HTR-8/SVneo (cell line): ENCODE measurements at places on chromosomes 7 and 10.
A peak's percentile ranks its signal among the peaks of the same experiment; 100 is the strongest.

DNA sequence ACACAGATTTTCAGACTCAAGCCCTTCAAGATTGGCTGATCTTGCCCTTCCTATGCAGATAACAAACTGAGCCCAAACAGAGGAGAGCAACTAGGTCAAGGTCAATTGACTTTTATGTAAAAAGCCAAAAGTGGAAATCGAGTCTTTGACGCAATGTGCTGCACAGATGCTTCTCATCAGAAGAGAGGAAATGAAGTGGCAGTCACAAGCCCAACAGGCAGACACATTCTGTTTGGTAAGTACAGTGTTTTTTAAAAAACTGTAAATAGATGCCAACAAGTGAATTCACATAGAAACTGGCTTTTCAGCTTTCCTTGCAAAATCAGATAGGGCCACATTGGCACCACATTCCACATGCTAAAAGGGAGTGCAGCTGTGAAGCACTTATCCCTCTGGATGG is 606.6 kb downstream of the KCNMA1 start:
- DNase-seq: no peak

DNA sequence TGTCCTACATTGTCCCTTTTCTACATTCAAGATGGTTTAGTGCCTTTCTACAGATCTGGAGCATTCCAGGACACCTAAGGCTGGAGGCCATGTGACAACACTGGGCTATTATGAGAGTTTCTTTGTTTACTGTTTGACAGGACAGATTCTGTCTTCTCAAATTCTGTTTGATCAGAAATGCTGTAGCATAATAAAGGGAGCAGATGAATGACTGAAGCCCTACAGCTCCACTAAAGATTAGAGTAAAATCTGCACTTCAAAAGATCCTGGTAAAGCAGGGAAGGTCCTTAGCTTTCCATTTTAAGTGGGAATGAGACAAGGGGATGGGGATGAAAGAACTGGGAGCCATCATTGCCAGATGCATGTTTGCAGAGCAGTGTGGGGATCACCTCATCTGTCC is 38.4 kb downstream of the TMEM229A start:
- DNase-seq: no peak

GRCh38 chr10:93945819-93946218 is 47.9 kb upstream of the PLCE1 start:
- DNase-seq: no peak

GRCh38 chr7:26620352-26620751 is 244.0 kb downstream of the SKAP2 start:
- DNase-seq: no peak

DNA sequence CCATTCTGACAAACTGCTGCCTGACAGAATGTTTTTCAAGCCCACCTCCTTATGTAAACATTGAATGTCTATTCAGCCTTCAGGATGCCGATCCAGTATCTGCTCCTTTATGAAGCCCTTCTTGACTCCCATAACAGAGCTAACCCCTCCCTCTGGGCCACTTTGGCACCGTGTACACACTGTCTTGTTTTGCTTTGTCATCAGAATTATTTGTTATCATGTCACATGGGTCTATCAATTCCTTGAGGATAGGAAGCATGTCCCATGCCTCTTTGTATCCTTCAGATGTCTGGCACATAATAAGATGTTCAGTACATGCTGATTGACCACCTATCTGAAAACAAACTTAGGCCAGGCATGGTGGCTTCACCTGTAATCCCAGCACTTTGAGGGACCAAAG is 92.3 kb downstream of the PRLHR start:
- no peak for DNase-seq

- DNase-seq: no peak
Measured at GRCh38 chr7:21572331-21573313, 29.8 kb downstream of the DNAH11 start.

- DNase-seq: no peak
Measured at GRCh38 chr10:49207936-49208487, 19.8 kb upstream of the TMEM273 start.

GRCh38 chr10:102152545-102152890 is 329 bp downstream of the NOLC1 start:
- no peak for DNase-seq

- DNase-seq: no peak
Measured at GRCh38 chr10:128263891-128264688, 137.9 kb upstream of the MKI67 start.

DNA sequence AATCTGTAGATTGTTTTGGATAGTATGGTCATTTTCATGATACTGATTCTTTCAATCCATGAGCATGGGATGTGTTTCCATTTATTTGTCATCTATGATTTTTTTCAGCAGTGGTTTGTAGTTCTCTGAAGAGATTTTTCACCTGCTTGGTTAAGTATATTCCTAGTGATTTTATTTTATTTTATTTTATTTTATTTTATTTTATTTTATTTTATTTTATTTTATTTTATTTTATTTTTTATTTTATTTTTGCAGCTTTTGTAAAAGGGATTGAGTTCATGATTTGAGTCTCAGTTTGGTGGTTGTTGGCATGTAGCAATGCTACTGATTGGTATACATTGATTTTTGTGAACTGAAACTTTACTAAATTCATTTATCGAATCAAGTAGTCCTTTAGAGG is 404.2 kb downstream of the SDK1 start:
- DNase-seq: no peak

DNA sequence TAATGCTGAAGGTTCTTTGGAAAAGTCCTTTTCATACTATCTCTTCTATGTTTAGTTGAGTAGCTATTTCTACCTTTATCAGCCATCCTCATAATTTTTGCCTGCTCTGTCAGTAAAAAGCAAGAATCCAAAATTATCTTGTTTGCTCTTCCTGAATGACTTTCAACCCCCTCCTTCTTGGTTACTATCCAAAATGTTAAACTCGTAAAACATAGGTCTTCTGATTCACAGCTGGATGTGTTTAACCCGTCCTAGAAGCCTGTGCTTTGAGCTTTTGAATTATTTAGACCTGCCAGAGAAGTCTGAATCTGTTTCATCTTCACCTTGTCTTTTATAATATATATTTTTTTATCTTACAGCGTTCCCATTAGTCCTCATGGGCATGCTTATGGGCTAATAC is 136.4 kb upstream of the MDFIC start:
- DNase-seq: no peak

GRCh38 chr7:135326636-135327280 is 93.1 kb downstream of the STRA8 start:
- no peak for DNase-seq

DNA sequence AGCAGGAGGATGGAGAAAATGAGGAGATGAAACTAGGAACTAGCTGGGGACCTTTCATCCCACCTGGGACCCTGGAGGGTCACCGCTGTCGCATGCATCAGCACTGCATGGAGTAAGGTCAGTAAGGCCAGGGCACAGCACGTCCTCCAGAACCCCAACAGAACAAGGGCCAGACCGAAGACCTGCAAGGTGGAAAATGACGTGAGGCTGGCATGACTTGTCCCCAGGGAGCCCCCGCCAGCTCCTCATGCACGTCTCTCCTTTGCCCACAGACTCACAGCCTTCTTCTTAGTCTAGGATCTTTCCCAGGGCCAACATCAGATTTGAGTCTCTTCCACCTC is 4.7 kb downstream of the ZNF488 start:
- DNase-seq: no peak

DNA sequence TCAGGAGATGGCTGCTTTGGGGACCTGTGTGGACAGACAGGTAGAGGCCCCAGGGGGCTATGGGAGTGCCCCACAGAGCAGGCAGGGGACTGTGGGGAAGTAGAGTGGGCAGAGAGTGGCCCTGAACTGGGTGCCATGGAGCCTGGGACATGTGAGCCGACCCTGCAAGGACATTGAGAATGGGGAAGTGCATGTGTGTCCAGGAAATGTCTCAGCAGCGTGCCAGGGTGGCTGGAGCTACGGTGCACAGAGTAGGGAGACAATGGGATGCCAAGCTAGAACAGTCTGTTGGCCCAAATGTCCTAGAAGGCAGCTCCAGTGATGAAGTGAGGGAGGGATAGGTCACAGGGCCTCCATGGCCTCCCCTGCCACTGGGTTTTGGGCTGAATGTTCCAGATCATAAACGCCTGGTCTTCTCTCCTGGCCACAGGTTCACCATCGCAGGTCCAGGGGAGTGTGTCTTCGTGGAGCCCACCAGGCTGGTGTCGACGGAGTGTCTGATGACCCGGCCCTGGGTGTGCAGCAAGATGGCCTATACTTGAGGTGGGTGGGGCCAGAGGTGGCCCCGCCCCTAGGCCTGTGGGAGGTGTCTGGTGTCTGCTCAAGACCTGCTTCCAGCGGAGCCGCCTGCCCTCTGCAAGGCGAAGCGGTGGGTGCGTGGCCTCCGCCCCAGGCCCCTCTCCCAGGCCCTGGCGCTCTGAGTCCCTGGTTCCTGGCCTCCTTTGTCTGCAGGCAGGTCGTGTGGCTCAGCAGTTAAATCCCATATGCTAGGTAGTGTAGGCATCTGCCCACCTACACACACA is 20.5 kb downstream of the CLEC2L start:
- DNase-seq: no peak

GRCh38 chr7:55019691-55020465 is 1.1 kb downstream of the EGFR start:
- DNase-seq: peak; percentile 33

DNA sequence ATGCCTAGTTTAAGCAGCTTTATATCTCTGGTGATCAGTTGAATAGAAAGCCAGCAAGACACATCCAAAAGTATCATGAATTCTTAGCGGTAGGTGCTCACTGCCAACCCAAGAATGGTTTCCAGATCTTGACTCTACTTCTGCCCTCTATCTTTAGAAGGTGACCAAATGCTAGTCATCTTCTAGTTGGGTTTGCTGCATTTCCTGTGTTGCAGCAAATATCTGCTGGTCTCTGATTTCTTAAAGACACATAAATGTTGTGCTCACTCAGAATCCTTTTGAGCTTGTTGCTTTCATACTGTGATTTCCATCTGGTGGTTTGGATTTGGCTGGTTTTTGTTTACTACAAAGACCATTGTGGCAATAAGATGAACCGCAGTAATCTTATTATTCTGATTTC is 2.2 kb downstream of the CDC123 start:
- no peak for DNase-seq

GRCh38 chr7:763762-764161 is 36.7 kb upstream of the PRKAR1B start:
- DNase-seq: no peak

GRCh38 chr10:94315024-94315451 is 47.7 kb downstream of the NOC3L start:
- DNase-seq: no peak

DNA sequence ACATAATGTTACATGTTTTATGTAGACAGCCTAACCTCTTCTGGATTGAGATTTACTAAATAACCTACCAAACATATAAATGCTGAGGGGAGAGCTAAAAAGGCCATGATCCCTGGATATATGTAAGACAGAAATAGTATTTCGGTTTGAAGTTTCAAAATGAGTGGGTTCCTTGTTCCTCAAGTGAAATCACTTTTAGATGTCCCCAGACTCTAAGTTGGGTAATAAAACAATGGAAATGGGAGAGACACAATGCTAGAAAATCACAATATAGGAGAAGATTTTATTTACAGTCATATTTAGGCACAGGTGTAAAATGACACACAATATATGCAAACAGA is 56.5 kb downstream of the SHTN1 start:
- no peak for DNase-seq

DNA sequence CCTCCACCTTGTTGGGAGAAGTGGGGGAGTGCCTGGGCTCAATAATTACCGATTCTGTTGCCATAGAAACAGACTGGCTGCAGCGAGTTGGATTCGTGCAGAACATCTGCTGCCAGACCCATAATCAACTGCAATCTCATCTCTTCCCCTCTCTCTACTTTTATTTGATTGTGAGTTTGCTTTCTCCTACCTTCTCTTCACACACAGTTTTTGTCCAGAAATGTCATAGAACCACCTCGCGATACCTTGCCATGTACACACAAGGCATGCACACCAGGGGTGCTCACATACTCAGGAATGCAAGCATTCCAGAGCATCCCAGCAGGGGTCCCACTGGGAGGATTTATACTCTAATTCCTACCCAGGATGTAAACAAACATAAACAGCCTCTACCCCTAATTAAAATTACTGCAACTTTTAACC is 262.2 kb upstream of the AOAH start:
- no peak for DNase-seq

DNA sequence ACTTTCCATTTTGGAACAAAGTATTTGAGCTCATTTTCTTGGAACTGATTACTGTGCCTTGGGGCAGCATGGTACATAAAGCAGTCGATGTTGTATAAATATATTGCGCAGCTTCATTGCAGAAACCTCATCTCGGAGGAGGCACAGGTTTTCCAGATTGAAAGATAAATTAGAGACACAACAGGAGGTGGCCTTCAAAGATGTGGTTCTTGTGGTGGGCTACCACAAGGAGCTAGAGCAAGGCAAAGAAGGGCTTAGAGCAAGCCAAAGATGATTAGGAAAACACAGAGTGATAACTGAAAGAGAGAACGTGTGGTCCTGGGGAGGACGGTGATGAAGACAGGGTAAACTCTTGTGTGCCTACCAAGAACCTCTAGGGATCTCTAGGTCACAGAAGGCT is 169.1 kb upstream of the TNS3 start:
- DNase-seq: no peak

- no peak for DNase-seq
Measured at GRCh38 chr10:88490231-88490980, 92.7 kb downstream of the RNLS start.

GRCh38 chr7:124796771-124797170 is 31.2 kb upstream of the GPR37 start:
- no peak for DNase-seq

- no peak for DNase-seq
Measured at GRCh38 chr10:72513910-72514309, 112.0 kb downstream of the MICU1 start.

GRCh38 chr7:45957721-45958120 is 36.6 kb upstream of the IGFBP3 start:
- no peak for DNase-seq

DNA sequence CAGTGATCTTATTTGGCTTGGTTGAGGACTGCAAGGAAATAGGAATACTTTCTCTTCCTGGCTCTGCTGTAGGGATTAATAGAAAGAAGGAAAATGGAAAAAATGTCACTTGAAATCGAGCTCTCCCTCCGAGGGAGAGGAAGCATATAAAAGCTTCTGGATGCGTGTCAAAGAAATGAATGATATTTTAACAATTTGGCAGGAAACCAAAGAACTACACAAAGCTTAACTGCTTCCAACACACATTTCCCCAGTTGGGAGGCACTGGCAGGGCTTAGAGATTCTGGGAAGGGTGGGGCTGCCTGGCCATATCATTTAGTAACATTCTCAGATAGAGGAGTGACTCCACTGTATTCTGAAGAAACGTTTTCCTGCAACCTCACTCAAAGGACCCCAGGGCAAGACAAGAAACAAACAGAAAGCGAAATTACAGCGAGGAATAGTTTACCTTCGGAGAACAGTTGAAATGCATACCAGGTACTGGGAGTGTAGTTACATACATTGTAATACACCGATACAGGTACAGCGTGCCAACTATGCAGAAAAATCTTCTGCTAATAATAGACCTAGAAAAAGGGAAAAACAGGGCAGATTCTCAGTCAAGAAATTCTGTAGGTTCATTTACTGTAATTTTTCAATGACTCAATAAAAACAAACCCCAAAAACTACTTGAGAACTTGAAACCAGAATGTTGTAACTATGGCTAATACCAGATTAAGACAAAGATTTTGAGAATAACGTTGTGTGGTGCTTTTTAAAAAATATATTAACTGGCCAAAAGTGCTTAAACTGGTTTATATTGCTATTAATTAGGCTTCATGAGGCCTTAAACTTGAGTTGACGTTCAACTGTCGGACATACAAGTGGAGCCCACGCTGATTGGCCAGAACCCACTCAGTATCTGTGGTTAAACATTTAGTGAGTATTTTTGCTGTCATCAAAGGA is 75.7 kb upstream of the ASAH2 start:
- DNase-seq: peak; percentile 10

GRCh38 chr10:68792115-68792514 is 35.2 kb upstream of the STOX1 start:
- no peak for DNase-seq

GRCh38 chr7:71558806-71559613 is 427.1 kb downstream of the GALNT17 start:
- no peak for DNase-seq
